ENCODE measurements at places on chromosomes 16 and 17.

- no peak for DNase-seq
Measured at GRCh38 chr16:65961476-65962143, 404.9 kb upstream of the CDH5 start.

GRCh38 chr16:73059779-73060615 is 12.1 kb upstream of the ZFHX3 start:
- DNase-seq = no peak

GRCh38 chr16:65769776-65770438 is 596.6 kb upstream of the CDH5 start:
- no peak for DNase-seq

- no peak for DNase-seq
Measured at GRCh38 chr17:31579265-31579664, 187.8 kb downstream of the RAB11FIP4 start.

DNA sequence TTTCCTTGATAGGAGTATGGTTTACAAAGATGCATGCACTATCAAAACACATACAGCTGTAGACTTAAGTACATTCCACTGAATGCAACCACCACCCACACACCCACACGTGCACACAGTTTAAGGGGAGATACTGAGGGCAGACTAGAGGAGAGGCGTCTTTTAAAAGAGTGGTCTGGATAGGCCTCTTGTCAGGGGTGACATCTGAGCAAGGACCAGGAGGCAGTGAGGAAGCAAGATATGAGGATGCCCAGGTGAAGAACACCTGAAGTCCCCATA is 12.6 kb downstream of the MPHOSPH6 start:
- no peak for DNase-seq

DNA sequence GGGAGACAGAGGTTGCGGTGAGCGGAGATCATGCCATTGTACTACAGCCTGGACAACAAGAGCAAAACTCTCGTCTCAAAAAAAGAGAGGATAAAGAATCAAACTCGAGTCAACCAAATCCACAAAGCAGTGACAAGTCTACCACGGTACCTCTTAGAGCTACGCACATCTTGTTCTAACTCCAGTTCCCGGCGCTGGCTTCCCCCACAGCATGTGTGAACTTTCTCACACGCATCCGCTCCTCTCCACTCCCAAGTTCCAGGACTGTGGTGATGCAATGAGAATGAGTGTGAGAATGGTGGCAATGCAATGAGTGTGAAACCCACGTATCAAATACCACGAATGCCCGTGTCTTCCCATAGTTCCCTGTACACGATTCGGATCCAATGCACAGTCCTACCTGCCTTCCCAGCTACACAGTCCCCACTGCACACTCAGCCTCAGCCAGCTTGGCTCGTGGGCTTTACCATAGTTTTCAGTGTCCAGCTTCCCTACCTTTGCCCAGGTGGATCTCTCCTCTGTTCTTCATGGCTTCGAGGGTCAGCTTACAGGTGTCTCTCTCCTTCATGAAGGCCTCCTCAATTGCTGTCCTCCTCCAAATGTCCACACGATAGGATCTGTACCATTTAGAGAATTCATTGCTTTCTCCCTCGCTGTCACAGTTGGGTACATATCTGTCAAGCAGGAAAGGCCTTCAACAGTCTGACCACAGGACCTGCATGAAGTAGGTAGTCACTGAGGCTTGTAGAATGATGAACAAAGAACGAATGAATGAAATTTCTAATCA is 9.2 kb upstream of the P2RX5 start:
- DNase-seq = no peak

GRCh38 chr17:36627101-36627500 is 25.7 kb downstream of the MRM1 start:
- DNase-seq = no peak

- no peak for DNase-seq
Measured at GRCh38 chr16:14101415-14101814, 30.3 kb downstream of the MRTFB start.

- no peak for DNase-seq
Measured at GRCh38 chr17:46915596-46915995, 7.4 kb upstream of the GOSR2 start.

- DNase-seq = no peak
Measured at GRCh38 chr16:24119807-24120206, 136.3 kb upstream of the CACNG3 start.

DNA sequence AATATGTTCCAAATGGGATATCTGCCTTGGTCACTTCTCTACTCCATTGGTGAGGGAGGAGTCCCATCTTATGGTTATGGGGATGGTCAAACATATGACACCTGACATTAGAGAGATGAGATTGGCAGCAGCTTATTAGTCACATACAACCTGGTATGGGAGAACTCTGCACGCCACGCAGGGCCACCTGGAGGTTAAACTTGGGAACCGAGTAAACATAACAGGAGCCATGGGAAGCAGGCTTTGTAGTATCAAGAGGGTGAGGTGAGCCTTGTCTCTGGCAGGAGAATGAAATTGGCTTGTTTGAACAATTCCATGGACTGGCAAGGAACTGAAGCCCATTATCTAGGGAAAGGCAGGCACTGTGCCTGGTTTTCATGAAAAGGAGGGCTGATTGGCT is 238.7 kb upstream of the ELAC2 start:
- DNase-seq = no peak

DNA sequence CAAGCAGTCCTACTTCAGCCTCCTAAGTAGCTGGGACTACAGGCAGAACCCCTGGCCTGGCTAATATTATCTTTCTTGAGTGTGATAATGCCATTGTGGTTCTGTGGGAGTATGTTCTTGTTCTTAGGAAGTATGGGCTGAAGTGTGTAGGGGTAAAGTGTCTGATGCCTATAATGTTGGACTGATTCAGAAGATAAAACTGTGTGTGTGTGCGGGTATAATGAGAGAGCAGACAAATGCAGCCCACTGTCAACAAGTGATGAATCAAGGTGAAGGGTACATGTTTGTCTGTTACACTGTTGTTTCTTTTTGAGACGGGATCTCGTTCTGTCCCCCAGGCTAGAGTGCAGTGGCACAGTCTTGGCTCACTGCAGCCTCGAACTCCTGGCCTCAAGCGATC is 127.5 kb downstream of the CLEC16A start:
- no peak for DNase-seq

GRCh38 chr17:6495450-6496115 is 51.3 kb downstream of the PIMREG start:
- DNase-seq = no peak

DNA sequence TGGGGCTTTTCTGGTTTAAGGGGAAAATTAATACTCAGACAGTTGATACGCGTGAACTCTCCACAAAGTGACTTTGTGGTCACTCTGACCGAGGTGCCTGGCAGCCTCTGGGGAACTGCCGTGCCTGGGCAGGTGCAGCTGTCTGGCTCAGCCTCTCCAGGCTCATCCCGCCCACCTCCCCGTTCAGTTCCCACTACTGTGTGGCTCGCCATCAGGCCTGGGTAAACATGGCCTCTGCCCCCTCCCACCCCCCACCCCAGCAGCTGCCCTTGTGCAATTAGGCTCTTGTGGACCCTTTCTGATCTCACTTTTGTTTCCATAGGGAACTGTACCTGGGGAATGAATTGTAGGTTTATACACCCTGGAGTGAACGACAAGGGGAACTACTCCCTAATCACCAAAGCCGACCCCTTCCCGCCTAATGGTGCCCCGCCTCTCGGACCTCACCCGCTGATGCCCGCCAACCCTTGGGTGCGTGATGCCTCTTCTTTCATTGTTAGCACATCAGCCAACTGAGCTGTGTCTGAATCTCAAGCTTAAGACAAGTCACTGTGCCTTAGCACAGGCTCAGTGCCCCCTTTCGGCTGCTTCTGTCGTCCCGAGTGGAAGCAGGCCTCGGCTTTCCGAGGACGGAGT is 27.8 kb downstream of the ZC3H18 start:
- DNase-seq = no peak

- DNase-seq = no peak
Measured at GRCh38 chr16:57752581-57753447, 17.2 kb downstream of the KATNB1 start.

- no peak for DNase-seq
Measured at GRCh38 chr16:2154533-2155090, 970 bp upstream of the TRAF7 start.

DNA sequence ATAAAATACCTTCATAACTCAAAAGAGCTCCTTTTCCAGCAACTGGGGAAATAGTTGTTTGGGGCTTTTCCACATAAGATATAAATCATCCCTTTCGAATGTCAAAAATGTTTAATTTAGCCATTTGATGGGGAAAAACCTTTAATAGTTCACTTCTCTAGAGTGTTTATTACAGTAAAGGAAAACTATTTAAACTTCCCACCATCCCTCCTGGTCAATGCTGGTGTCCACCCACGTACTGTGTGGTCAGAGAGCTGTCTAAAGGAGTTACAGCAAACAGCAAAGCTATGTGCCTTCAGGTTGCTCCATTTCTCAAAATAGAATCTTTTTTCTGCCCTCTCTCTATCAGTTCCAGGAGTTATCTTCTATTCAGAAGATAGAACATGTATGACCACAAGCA is 33.5 kb downstream of the KANSL1 start:
- DNase-seq = no peak

DNA sequence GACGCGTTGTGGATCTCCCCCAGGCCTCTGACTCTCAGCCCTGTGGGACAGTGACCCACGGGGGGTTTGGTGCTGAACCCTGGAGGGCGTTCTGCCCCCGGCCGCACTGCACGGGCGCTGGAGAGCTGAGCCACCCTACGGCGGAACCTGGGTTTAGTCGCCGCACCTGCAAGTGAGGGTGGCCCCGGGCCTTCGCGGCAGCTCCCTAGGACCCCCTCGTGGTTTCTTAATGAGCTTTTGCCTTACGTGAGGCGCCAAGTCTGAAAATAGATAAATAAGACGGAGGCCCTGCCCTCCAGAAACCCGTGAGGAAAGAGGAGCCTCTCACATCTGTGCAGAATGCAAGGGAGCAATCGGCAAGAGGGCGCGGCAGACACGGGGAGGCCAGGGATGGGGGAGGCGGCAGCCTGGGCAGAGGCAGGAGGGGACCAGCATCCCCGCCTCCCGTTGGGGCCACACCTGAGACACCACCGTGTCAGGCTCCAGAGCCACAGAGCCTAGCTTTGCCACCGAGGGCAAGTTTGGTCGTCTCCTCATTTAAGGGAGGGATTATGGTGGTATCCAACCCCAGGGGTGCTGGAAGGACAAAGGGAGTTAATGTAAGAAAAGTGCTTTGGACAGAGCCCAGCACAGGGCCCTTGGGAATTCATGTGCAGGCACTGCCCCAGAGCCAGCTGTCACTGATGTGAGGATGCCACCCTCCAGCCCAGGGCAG is 153.2 kb upstream of the CHMP6 start:
- DNase-seq = no peak

DNA sequence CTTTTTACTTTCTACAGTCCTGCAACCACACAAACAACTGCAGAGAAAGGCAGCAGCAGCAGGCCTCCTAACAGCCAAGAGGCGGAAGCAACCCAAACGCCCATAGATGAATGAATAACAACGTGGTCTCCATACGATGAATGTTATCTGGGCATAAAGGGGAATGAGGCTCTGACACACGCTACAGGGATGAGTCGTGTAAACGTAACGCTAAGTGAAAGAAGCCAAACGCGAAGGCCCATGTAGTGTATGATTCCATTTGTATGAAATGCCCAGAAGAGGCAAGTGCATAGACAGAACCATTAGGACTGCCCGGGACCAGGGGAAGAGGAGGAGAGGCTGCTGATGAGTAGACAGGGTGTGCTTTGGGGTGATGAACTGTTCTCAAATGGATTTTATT is 94.8 kb upstream of the DNAH17 start:
- DNase-seq = no peak

- no peak for DNase-seq
Measured at GRCh38 chr17:45338996-45339535, 22.2 kb upstream of the MAP3K14 start.

DNA sequence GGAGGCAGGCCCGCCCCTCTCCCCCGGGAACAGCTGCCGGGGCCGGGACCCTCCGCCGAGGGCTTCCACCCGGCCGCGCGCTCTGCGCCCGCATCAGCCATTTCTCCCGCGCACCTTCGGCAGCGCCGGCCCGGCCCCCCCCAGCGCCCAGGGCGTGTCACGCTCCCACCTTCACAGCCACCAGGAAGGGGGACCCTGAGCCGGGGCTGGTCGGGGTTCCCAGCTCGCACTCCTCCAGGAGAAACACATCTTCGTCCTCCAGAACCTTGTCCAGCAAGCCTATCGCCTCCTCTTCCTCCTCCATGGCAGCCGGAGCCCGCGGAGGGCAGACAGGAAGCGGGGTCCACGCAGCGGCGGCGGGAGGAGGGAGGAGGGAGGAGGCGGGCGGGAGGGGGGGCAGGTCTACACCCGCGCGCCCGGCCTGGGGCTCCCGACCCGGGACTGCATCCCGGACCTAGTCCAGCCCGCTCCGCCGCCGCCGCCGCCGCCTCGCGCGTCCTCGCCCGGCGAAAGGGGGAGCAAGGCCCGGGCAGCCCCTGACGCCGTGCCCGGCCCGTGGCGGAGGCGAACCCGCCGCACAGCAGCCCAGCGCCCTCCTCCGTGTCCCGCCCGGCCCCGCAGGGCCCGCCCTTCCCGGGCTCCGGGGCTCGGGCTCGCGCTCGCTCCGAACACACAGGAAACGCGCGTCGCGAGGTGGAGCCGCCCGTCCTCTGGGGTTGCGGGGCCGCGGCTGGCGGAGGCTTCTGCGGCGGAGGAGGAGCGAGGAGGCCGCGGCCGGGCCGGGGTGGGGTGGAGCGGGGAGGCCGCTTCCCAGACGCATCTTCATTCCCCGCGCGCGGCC is 70.8 kb downstream of the ABR start:
- DNase-seq = no peak

DNA sequence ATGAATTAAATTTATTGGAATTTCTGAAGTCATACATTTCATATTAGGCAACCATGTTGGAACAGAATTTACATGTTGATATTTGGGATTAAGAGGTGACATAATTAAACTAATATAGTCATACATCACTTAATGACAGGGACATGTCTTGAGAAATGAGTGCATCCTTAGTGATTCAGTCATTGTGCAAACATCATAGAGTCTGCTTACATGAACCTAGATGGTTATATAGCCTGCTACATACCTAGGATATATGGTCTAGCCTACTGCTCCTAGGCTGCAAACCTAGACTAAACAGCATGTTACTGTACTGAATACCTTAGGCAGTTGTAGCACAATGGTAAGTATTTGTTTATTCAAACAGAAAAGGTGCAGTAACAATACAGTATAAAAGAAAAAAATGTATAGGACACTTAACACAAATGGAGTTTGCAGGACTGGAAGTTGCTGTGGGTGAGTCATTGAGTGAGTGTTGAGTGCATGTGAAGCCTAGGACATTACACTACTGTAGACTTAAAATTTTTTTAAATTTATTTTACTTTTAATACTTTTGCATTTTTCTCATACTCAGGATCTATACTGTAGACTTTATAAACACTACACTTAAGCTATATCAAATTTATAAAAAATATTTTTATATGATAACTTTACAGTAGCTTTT is 85.6 kb downstream of the OMG start:
- DNase-seq = no peak

DNA sequence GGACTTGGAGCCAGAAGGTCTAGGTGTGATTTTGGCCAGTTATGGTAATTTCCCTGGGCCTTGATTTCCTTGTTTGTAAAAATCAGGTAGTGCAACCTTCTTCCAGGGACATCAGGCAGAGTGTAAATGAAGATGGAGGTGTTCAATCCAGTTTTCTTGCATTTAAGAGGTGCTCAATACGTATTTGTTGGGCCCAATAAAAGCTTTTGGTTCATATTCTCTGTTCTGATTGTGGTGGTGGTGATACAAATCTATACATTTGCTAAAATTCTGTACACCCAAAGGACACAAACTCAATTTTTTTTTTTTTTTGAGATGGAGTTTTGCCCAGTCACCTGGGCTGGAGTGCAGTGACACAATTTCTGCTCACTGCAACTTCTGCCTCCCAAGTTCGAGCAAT is 6.0 kb downstream of the CD79B start:
- DNase-seq = no peak

- DNase-seq = no peak
Measured at GRCh38 chr17:28867276-28867675, 12.5 kb downstream of the ERAL1 start.

- no peak for DNase-seq
Measured at GRCh38 chr16:5166486-5166885, 68.9 kb upstream of the EEF2KMT start.
